Stimulated activated CD4-positive, alpha-beta T cell treated with anti-CD3 and anti-CD28 coated beads, Interleukin-4, amount 100 ng/mL, for 4 hours (primary cell): ENCODE measurements at places on chromosomes 5 and 9.

DNA sequence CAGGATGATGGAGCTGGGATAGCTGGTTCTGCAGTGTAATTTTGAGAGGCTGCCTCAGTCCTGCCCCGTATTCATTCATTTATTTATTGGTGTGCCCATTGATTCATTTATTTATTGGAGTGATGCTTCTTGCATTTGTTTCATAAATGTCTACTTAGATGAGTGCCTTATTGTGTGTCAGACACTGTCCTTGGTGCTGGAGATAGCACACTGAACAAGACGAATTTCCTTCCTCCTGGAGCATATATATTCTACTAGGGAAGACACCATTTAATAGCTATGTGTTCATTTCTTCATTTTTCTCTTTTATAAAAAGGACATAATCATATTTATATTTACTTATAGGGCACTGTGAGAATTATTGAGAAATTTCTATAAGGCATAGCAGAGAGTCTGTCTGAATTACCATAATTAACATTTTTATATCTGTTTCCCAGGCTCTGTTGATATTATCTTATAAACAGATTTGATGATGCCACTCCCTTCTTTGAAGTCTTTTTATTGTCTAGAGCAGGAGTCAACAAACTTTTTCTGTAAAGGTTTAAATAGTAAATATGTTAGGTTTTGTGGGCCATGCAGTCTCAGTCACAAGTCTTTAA is 433.9 kb upstream of the ZNF608 start:
- DNase-seq = no peak

DNA sequence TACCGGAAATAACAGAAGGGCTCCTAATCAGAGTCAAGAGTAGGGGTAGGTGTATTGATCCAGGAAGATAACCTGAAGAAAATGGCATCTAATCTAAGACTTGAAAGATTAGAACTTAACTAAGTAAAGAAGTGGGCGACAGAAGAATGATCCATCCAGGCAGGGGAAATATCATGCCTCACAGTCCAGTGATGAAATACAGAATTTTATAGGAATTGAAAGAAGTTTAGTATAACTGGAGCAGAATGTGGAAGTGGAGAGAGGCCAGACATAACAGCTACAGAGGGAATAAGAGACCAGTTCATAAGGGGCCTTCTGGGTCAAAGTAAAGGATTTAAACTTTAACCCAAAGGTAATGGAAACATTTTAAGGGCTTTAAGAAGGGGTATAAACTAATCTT is 42.2 kb downstream of the ERP44 start:
- no peak for DNase-seq

- DNase-seq = no peak
Observed at GRCh38 chr5:89686081-89686765, 723.3 kb downstream of the CETN3 start.

GRCh38 chr5:144035046-144035740 is 135.3 kb downstream of the YIPF5 start:
- no peak for DNase-seq

DNA sequence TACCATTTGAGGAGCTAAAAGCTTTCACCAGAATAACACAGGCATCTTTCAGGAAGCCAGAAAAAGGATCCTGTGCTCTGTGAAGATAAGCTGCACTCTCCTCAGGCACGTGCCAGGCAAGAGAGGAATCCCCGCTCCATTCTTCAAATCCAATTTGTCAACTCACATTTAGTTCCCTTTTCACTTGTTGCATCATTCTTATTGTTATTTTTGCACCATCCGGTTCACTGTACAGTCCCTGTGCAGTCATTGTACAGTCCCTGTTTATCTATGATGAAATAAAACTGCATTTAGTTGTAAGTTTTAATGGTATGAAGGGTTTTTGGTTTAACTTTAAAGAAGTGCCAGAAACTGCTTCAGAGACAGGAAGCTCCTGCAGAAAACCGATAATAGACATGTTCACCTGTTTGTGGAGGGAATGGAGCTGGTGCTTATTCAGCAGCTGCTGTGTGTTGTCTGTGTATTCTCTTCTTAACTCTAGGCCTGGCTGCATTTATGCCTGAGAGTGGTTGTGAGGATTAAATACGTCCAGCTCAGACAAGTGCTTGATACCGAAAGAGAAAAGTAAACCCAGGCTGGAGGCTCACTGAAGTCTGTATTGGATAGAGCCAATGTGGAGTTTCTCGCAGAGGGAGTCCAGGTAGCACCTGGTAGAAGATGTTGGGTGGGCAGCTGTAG is 22.4 kb downstream of the IFNW1 start:
- no peak for DNase-seq

DNA sequence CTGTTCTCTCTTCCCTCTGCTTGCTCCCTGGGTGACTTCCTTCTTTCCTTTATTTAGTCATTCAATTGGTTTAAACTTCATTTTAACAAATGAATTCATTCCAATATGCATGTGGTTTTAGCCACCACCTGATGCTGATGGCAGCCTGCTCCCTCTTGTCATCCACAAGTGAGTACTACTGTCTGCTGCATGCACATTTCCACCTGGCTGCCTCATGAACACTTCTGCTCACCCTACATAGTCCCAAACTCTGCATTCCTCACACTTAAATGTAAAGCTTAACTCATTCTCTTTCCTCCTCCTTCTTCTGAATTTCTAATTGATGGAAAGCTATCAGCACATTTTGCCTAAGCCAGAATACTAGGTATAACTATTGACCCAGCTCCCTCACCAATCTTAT is 184.7 kb upstream of the ZNF462 start:
- no peak for DNase-seq

- no peak for DNase-seq
Observed at GRCh38 chr9:109792951-109793546, 13.1 kb downstream of the PALM2AKAP2 start.

DNA sequence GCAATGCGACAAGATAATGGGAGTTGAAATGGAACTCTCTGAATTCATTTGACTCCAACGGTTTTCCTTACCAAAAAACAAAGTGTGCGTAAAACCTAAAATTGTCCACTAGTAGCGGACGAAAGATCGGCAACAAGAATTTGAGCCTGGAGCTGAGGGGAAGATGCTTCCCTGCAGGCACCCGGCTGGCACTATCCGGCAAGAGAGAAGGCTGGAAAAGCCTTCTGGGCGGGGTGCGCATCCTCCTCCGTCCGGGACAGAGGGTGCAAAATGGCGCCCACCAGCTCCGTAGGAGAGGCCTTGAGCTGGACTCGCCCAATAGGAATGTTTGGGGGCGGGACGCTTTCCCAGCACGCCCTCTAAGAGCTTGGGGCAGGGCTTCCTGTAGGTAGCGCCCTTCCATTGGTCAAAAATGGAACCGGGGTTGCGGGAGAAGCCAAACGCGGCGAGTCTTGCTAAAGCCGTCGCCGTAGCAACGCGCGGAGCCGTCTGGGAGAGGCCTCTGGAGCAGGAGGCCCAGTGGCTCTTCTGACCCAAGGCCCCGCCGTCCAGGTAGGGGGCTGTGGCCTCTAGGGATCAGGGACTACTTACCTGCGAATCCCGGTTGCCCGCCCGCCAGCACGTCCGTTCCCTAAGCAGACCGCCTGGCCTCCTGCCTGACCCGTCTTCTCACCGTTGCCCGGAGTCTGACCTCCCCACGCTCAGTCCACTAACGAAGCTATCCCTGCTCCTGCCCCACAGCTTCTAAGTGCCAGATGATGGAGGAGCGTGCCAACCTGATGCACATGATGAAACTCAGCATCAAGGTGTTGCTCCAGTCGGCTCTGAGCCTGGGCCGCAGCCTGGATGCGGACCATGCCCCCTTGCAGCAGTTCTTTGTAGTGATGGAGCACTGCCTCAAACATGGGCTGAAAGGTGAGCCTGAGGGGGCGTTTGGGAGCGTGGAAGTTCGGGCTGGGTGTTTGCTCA is 9.2 kb downstream of the RUFY1 start:
- peak; percentile 90 for DNase-seq

GRCh38 chr5:82785456-82785855 is 291.7 kb downstream of the TMEM167A start:
- no peak for DNase-seq

DNA sequence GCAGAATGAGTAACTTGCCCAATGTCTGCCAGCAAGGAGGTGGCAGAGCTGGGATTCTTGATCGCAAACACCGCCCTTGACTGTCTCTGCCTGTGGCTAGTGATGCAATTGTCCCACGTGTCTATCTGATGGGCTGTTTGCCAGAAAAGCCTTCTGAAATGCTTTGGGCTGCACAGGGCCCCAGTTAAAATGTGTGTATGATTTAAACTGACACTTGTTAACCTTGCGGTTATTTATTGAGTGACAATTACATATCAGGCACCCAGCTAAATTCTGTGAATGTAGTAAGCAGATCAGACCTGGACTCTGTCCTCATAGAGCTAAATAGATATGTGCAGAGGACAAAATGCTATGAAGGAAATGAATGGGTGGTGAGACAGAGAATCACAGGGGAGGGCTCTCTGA is 11.6 kb upstream of the IL12B start:
- no peak for DNase-seq

- no peak for DNase-seq
Observed at GRCh38 chr9:93223260-93224180, 39.6 kb downstream of the WNK2 start.

DNA sequence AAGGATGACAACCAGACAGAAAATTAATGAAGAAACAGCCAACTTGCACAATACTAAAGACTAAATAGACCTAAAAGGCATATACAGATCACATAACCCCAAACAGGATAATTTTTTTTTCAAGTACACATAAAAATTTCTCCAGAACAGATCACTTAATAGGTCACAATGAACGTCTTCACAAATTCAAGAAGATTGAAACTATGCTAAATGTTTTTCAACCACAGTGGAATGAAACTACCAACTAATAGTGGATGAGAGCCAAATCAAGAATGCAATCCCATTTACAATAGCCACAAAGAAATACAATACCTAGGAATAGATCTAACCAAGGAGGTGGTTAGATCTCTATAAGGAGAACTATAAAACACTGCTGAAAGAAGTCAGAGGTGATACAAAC is 145.8 kb downstream of the TMEM232 start:
- no peak for DNase-seq

DNA sequence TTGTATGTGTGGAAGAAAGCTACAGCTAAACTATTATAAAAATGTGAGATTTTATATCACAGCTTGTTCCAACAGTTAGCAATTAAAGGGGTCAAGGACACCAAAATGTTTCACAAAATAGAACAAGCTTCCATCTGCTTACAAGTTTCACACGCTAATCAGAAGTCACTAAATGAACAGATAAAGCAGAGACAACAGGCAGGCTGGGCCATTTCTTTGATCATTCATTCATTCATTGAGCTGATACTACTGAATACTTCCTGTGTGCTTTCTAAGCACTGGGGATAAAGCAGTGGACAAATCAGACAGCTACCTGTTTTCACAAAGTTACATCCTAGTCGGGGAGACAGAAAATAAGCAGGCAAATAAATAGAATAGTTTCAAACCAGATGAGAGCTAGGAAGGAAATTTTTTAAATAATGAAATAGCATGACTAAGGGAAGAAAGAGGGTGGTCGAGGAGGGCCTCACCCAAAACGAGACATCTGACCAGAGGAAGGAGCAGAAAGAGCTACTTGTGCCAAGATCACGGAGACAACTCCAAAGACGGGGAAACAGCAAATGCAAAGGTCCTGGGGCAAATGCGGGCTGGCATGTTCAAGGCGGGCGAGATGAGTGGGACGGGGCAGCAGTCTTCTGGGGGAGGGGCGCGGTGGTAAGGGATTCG is 1.2 kb downstream of the MAPK9 start:
- no peak for DNase-seq

DNA sequence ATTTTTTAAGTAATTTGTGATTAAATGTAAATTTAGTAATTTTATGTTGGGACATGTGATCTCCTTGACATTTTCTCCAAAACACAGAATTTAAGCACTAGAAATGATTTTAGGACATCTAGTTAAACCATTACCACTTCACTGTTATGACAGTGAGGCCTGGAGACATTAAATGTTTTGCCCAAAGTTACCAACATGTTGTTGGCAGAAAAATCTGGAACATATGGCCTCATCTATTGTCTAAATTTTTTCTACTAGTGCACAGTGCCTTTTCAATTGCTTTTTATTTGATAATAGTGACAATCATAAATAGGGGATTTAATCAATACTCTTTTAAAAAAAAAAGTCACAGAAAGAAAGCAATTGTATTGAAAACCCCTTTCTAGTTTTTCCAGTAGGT is 45.6 kb downstream of the PIK3R1 start:
- DNase-seq = no peak

GRCh38 chr9:111957856-111958631 is 61.4 kb downstream of the UGCG start:
- peak; percentile 2 for DNase-seq

- no peak for DNase-seq
Observed at GRCh38 chr5:115388240-115388639, 91.8 kb upstream of the CCDC112 start.

DNA sequence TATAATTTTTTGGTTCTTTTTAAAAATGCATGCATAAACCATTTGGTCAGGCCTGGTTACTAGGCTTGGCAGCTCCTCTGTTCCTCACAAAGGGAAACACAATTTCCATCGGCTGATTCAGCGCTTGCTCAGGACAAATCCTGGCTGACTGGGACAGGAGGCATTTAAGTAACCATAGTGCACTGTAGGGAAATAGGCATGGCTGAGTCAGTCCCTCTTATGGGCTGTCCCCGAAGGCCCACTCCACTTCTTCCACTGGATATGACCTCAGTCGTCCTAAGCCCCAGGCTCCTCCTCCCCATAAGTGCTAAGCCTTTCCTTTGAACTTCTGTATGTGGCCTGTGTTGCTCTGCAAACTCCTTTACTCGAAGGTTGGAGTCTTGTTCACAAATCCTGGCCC is 71.2 kb upstream of the GLIS3 start:
- no peak for DNase-seq

GRCh38 chr9:126383406-126384046 is 56.9 kb downstream of the MVB12B start:
- DNase-seq = no peak

GRCh38 chr5:89954916-89955315 is 454.6 kb downstream of the CETN3 start:
- no peak for DNase-seq

- no peak for DNase-seq
Observed at GRCh38 chr9:115005322-115005721, 74.9 kb upstream of the TNFSF8 start.

DNA sequence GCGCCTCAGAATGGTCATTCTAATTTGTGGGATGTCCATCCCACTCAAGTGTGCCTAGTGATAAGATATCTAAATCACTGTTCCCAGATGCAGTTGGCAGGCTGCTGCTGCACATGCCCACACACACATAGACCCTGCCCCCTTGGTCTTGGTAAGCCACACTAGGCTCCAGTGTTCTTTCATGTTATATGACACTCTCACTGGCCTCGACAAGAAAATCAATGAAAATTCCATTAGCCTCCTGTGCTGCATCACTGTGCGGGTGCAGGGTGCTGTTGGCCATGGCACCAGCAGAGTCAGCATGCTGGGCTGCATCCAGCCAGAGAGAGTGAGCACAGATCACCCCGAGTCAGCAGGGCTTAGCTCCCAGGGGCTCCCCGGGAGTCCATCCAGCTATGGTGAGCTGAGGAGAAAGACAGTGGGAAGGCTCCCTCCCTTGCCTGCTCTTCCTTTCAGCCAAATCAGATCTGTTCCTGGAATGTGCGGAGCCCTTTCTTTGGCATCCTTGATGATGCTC is 59.9 kb downstream of the ABLIM3 start:
- no peak for DNase-seq

- no peak for DNase-seq
Observed at GRCh38 chr9:121744002-121744686, 92.7 kb downstream of the DAB2IP start.
